ENCODE measurements at places on chromosomes 16 and 17.

- no peak for DNase-seq
Observed at GRCh38 chr17:50114849-50115357, 15.1 kb downstream of the SAMD14 start.

DNA sequence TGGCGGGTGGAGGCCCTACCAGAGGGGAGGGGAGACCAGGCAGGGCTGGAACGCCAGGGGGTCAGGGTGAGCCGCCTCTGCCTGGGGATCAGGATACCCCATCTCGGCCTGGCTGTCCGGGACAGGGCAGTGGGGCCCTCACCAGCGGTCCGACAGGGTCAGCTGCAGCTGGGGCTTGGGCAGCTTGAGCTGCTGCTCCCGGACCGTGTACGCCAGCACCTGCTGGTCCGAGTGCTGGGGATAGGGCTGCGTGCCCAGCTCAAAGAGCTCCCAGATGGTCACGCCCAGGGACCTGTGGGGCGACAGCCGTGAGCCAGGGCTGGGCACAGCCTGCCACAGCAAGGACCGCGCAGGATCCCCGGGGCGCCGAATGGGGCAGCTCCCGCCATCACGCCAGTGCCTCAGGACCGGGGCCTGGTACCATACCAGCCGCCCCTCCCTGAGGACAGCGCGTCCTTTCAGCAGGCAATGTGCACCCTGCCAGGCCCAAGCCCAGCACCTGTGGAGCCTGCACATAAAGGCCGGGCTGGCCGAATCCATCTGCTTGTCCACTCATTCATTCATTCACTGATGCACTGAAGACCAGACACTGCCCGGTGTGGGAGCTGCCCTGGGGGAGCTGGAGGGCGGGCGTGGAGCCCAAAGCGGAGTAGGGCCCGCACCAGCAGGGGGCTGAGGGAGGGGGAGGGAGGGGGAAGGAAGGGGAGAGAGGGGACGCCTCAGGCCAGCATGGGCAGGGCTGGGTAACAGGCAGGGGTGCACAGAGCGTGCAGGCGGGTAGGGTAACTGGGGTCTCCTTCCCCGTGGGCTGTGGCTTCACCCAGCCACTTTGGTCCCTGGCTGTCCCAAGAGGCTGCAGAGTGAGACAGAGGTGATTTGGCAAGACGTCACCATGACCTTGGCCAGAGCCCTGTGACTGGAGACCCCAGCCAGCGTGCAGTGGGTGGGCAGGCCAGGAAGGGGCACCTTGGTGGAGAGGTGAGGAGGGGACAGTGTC, 42.0 kb upstream of the PVALEF start:
- no peak for DNase-seq

DNA sequence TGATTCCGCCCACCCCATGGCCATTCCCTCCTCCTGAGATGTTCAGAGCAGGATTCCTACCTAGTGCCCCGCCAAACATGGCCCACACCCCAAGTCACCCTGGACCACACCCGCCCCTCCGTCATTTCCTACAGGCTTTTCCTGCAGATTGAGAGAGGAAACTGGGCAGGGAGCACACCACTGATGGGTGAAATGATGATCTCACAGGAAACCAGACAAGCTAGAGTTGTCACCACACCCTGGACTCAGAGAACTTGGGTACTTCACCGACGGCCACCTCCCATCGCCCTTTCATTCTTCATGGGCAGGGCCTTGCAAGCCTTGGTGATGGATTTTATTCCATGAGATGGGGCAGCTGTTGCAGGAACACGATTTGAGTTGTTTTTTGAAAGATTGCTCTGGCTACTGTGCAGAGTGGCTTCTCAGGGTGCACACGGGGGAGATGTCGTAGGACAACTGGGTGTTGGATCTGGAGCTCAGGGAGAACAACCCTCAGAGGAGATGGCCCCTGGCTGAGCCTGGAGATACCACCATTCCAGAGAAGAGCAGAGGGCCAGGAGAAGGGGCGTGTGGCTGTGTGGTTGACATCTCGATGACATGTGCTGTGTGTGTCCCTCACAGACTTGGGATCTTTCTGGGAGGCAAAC, 7.4 kb upstream of the B9D1 start:
- no peak for DNase-seq

DNA sequence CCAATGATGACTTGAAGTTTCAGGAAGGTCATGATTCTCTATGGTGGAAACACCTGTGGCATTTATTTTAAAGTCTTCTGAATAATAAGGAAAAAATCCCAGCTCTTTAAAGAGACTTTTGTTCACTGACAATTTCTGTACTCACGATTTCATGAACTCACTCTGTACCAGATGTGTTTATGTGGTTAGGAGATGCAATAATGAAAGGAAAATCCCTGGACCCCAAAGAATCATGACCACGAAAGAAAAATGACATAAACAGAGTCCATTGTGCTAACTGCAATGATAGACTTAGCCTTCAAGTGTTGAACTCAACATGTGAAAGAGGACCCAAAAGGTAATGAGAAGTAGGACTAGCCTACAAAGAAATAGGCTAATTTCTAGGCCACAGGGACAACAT, 947.5 kb downstream of the CDH11 start:
- DNase-seq, result no peak

GRCh38 chr17:49365667-49366066, 3.6 kb upstream of the ZNF652 start:
- no peak for DNase-seq

DNA sequence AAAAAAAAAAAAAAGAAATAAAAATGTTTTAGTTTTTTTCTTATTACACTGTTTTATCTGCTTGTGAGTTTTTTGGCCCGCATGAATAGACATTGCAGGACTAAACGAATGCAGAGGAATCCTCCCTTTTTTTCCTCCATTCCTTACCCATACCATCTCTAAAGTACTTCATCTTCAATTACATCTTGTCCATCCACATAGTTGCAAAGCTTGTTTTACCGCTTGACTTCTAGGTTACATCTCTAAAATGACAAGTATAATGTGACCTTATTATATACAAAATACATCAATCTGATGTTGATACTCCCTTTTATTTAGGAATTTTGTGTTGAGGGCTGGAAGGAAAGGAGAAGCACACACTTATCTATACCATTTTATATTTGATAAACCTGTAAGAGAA, 12.8 kb downstream of the RETREG3 start:
- no peak for DNase-seq

- no peak for DNase-seq
Observed at GRCh38 chr16:76081967-76082366, 195.2 kb upstream of the CNTNAP4 start.

GRCh38 chr16:75648265-75649076, 898 bp downstream of the TERF2IP start:
- DNase-seq, result no peak

DNA sequence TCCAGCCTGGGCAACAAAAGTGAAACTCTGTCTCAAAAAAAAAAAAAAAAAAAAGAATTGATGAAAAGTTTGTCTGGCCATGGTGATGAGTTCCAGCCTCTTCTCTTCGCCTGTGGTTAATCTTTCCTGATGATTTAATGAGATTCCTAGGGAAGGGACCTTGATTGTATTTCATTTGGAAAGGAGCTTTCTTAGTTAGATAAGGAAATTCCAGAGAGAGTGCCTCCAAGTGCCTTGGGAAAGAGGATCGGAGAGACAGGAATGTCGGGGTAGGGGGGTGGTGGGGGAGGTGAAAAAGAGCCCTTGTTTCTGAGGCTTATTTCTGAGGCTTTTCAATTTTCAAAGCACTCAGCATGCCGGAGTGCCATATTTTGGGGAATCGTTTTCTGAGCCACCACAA, 93.2 kb upstream of the SIAH1 start:
- DNase-seq, result no peak

DNA sequence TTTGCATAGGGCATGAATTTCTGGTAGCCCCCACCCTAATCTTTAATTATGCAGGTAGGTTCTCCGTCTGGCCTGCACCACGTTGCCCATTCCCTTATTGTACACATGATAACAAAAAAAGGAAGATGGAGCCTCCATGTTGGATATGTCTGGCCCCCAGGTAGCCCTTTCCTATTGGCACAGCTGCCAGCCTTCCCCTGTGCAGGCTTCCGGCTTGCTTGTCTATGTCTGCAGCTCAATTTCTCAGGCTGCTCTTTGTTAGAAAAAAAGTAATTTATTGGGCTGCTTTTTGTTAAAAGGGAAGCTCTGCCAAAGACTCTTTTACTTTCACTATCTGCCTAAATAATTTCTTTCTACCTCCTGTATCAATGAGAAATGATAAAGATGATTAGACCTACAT, 5.5 kb downstream of the OR1A1 start:
- DNase-seq, result no peak

DNA sequence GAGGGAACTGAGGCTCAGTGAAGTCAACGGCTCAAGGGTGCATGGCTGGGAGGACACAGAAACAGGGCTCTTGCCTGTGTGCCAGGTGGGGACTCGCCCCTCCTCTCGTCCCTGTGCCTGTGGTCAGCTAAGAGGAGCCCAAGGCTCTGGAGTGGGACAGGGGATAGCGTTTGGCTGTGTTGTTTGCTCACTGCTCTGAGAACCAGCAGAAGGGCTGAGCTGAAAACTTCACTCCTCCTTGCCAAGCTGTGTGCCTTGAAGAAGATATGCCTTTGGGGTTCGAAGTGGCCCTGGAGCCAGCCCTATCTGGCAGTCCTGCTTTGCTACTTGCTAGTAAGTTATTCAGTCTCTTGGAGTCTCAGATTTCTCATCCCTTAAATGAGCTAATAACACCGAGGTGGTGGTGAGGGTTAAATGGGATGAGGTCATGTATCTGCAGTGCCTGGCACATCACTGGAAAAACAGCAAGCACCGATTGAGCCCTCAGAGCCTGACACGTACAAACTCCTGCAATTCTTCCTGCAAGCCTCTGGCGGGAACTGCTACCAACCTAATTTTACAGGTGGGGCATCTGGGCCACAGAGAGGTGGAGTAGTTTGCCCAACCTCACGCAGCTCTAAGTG, 17.7 kb downstream of the FOXL1 start:
- DNase-seq, result no peak

Measured in NCI-H1417 treated with DMSO at 0.1 percent for 48 hours (cell line).